Activated naive CD4-positive, alpha-beta T cell treated with anti-CD3 and anti-CD28 coated beads, Interleukin-2, amount 50 U/mL, for 72 hours (primary cell): ENCODE measurements at places on chromosomes 3 and 15.

DNA sequence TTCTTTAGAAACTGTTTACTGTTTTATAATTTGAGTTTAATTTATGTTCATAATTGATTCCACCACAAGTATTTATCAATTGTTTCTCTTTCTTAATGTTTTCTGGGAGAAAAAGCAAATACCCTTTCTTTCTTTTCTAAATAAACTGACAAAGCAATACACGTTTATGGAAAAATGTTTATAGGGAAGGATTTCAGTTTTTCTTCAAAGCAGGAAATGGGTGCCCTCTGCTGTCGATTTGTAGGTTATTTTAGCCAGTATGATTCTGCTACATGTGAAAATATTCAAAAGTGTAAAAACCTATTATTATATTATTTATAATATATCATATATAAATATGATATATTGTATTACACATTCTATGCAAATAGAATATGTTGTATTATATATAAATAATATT is 921.0 kb upstream of the ROBO1 start:
- no peak for DNase-seq

GRCh38 chr3:15295506-15295905 is 36.9 kb downstream of the SH3BP5 start:
- DNase-seq, result no peak

- DNase-seq, result no peak
These were observed 257.1 kb downstream of the UACA start for GRCh38 chr15:70505936-70506912.

DNA sequence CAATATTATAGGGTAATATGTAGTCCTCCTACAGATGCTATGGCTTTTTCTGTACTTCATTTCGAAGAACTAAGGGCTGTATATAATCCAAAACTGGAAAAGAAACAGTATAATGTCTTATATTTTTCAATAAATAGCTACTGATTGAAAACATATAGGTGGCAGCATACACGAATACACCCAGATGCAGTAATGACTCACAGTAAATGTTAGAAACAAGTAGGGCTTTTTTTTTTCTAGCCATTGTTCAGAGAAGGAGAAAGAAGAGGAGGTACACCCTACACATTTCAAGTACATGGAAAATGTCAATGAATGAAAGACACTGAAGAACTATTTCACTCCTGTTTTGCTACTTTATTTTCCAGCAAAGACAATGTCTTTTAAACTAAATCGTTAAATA is 9.4 kb downstream of the DAZL start:
- no peak for DNase-seq

GRCh38 chr3:120495809-120496208 is 45.0 kb upstream of the FSTL1 start:
- no peak for DNase-seq

DNA sequence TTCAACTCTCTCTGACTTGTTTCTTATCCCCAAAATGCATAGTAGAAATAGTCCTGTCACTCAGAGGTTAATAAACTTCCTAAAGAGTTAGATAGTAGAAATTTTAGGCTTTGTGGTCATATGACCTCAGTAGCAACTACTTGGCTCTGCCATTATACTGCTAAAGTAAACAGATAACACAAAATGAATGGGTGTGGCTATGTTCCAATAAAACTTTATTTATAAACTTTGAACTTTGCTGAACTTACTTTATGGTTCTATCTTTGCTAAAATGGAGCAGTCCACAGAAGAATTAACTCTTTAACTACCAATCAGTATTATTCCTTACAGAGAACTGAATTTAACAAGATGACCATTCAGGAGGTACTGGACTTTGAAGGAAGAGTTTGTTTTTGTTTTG is 393.6 kb upstream of the CDIN1 start:
- no peak for DNase-seq

DNA sequence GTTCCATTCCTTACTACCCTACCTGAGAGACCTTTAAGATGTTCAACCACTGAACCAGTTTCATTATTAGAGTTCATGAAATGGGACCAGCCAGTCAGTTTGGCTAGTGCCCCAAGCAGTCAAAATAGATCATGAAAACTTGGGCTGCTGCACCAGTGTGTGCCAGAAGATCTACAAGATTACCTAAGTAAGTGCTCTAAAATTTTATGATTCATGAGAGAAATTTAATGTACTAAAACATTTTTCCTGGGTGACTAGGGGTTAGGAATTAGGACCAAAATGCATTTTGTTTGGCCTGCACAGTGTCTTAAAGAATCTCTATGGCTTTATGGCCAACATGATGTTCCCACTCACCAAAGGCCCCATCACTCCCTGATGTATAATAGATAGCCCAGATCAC is 214.7 kb downstream of the ATP8B4 start:
- DNase-seq, result no peak

DNA sequence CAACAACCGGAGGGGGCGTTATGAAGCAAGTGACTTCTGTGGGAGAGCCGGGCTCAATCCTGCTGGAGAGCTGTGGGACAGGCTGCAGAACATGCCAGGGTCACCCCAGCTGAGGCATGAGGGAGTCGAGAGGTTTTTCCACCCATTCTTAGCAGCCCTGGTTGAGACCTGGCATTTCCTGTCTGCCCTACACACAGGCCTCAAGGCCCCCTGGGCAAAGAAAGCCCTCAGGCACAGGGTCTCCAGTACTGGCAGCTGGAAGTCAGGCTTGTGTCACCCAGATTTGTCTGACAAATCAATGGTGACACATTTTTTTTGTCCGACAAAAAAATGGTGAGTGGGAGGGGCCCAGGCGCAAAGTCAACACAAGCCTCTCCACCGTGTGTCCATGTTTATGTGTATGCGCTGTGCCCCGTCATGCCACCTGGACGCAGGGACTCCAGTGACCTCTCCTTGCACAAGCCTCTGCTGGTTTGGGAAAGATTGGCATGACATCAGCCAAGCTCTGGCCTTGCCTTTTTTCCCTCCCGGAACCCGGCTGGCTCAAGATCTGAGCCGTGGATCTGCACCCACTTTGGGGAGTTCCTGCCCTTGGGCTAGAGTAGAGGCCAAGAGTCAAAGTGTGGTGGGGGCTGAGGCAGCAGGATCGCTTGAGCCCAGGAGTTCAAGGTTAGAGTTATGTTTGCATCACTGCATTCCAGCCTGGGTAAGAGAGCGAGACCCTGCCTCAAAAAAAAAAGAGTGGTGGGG is 20.8 kb upstream of the ALAS1 start:
- DNase-seq, result no peak

- no peak for DNase-seq
These were observed 168.8 kb upstream of the CNTN4 start for GRCh38 chr3:1929788-1930414.

DNA sequence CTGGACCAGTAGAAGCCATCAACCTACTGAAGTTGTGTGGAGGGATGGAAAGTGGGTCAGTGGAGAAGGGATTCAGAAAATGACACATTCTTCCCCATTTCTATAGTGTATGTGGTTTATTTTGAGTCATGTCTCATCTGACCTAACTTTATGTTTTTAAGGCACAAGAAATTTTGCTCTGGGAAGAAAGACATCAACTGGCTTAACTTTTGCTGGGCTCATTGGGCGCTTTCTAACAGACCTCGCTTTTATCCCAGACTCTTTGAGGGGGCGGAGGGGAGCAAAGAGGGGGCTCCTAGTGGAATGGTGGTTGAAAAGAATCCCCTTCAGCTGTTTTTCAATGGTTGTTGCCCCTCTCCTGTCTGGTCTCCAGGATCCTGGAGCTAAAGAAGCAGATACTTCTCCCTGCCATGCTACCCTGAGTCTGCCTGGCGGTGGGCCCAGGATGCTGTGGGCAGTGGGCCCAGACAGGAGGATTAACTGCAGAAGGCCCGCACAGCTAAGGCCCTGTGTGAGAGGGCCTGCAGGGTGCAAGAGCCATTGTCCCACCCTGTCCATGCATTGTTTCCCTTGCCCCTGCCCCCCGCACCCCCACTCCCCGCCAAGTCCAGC is 14.5 kb downstream of the CSRNP1 start:
- no peak for DNase-seq

DNA sequence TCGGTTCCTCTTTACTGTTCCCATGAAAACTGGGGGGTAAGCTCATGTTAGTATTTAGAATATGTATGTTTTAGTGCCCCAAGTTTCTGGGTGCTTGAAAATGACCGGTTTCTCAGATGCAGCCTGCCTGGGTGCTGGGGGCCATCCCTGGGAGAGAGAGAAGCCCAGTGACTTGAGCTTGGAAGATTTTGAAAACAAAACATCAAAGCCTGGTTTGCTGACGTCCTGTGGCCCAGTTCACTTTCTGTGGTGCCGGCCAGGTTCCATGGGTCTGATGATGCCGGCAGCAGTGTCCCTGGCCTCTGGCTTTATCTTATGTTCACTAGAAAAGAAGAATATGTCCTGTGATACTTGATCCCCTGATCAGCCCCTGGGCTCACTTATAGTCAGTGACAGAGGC is 17.1 kb downstream of the APBA2 start:
- no peak for DNase-seq

DNA sequence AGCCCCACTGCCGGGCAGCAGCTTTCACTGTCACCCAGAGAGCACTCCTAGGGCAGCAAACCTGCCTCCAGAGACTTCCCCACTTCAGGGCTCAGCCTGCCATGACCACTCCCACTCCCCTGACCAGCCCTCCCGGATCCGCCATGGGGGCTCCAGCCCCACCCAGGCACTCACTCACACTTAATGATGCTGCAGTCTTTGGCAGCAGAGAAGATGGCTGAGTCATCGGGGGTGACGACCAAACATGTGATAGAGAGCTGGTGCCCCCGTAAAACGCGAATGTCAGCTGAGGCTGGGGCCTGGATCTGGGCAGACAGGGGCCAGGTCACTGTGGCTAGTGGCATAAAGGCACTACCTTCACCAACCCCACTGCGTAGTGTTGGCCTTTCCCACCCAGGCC is 4.7 kb downstream of the RRP9 start:
- no peak for DNase-seq

- no peak for DNase-seq
These were observed 13.3 kb downstream of the XRN1 start for GRCh38 chr3:142434503-142434902.

DNA sequence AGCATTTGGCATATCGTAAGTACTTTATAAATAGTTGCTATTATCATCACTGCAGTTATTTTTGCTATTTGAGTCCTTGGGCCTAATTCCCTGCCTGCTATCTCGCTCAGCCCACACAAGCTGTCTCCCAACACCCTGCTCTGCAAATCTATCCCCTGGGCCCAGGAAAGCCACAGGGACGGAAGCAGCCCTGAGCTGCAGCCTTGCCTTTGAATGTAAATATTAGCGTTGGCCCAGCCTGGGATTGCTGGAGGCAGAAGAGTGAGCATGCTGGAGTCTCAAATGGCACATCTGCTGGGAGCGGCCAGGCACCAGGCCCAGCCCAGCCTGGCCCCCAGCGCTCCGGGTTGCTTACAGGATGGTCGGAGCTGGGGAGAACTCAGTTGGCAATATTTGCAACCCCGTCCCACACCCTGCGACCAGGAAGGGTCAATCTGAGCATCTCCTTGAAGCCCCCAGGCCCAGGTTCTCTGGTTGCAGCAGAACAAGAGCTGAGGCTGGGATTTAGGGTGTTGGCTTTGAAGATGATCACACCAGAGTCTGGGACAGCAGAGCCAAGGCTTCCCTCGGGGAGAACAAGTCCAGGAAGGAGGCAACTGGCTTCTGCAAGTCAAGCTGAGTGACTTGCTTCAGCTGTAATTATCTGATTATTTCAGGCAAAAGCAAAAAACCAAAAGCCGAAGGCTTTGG is 529.6 kb downstream of the SHQ1 start:
- DNase-seq, result no peak

GRCh38 chr15:25408428-25408827 is 30.4 kb downstream of the UBE3A start:
- no peak for DNase-seq

- no peak for DNase-seq
These were observed 33.3 kb upstream of the SPESP1 start for GRCh38 chr15:68897016-68897415.

DNA sequence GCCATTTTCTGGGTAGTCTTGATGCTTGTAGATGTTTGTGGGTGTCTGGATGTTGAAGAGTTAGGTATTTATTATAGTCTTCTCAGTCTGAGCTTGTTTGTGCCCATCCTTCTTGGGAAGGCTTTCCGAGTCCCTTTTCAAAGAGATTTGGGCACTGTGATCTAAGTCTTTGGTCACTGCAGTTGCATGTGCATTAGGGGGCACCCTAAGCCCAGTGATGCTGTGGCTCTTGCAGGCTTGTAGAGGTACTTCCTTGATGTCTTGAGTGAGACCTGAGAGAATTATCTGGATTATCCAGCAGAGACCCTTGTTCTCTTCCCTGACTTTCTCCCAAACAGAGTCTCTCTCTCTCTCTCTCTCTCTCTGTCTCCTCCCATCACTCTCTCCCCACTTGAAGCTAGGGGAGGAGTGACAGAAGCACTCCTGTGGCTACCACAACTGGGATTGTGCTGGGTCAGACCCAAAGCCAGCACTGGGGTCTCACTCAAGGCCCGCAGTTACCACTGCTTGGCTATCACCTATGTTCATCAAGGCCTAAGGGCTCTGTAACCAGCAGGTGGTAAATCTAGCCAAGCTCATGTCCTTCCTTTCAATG is 68.5 kb downstream of the TMCO5A start:
- no peak for DNase-seq

GRCh38 chr3:192911293-192911692 is 6.4 kb downstream of the MB21D2 start:
- DNase-seq, result no peak

GRCh38 chr3:138675393-138675792 is 66.8 kb downstream of the FAIM start:
- no peak for DNase-seq

DNA sequence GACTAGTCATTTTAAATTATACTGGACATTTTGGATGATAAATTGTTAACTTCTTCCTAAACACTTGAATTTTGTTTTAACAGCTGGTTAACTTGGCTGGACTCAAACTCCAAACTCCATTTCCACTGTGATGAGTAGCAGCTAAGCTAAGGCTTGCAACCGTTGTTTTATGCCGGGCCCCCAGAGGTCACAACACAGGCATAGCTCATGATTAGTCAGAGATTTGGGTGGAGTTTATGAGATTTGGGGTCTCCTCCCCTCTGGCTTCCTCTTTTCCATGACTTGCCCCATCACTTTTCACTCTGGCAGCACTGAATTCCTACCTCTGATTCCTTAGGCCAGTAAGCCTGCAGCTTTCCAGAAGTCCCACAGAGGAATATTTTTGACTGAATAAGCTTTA is 12.8 kb downstream of the THAP10 start:
- DNase-seq, result no peak

GRCh38 chr15:44532689-44533088 is 4.3 kb upstream of the EIF3J start:
- no peak for DNase-seq

DNA sequence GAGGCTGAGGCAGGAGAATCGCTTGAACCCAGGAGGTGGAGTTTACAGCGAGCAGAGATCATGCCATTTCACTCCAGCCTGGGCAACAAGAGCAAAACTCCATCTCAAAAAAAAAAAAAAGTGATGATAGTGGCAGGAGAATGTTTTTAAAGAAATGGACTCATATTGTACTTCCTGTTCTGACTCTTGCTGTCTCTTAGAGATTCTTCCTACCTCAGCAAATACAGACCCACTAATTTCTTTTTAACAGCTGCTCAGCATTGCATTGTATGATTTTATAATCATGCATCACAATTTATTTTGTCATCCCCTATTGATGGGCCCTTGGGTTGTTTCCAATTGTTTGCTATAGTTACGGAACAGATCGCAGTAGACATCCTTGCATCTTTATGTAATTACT is 8.8 kb upstream of the ANKDD1A start:
- no peak for DNase-seq
